MG63 (cell line): ENCODE measurements at places on chromosomes 13 and 19.
A peak's percentile ranks its signal among the peaks of the same experiment; 100 is the strongest.

GRCh38 chr13:33316890-33317289 is 31.3 kb upstream of the STARD13 start:
- no peak for DNase-seq

DNA sequence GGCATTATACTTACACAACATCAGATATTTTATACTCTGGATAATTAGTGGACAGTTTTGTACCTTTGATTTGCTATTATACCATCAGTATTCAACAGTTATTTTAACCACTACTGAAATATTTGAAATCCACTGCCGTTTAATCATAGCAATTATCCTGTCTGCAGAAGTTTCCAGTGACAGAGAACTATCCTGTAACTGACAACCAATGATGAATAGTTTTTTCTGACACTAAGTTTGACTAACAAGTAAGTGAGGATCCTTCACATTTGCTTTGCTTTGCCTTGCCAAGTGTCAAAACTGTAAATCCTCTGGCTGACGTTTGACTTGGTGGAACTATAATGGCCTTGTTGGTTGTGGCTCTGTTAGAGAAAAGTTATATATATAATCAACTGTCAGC is 410.7 kb downstream of the GPC5 start:
- DNase-seq: no peak

DNA sequence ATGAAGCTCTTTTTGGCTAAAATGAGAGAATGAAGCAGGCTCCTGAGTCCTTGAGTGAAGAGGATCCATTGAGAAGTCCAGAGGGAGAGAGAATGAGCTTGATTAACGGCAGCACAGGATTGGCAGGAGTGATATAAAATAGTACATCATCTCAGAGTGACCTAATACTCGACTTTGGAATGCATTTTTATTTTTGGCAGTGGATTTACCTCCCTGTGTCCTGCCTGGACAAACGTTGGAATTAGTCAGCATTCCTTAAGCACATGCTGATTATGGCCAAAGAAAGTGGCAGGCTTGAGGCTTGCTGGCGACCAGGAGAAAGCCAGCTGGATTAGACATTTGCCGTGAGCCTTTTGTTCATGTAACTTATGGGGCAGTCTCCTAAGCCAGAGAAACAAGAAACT is 22.9 kb downstream of the LRCH1 start:
- peak; percentile 83 for DNase-seq

DNA sequence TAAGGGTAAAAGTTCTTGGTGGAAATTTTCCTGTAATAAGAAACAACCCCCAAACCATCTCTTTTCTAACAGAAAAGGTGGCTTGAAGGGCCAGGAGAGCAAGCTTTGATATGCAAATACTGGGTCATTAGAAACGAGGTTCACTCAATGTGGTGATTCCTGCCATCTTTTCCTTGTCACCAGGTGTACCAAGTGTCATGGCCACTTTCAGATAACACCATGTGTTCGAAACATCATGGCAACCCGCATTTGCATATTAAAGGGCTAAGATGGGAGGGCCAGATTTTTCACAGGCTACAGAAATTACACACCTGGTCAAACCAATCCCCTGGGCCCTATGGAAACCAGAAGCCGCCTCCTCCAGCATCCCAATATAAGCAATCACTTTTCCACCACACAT is 15.3 kb downstream of the LGALS16 start:
- DNase-seq: no peak

DNA sequence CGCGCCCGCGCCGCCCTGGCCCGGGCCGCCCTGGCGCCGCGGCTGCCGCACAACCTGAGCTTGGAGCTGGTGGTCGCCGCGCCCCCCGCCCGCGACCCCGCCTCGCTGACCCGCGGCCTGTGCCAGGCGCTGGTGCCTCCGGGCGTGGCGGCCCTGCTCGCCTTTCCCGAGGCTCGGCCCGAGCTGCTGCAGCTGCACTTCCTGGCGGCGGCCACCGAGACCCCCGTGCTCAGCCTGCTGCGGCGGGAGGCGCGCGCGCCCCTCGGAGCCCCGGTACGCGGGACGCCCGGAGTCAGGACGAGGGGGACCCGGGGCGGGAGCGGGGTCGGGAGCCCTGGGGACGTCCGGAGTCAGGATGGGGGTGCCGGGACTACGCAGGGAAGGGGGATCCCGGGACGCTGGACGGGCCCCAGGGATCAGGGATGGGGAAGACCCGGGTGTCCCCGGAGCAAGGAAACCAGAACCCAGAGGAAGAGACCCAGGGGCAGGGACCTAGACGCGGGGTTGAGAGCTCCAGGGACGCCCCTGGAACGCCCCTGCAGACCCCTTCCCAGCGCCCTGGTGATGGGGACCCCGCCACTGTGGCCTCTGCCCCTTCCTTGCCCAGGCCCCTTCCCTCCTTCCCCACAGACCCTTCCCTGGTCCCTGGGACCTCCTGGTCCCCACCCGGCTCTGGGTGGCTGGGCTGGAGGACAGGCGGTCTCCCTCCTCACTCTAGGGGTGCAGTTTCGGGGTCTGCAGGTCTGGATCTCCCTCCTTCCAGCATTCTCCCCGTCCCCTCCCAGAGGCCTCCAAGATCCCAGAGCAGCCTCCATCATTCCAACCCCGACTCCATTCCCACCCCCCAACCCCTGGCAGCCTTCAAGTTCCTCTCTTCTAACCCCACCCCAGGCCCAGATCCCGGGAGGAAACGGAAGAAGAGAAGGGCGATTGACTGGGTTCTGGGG is 645 bp downstream of the GRIN3B start:
- DNase-seq: no peak
